ENCODE measurements at places on chromosomes 12 and 14.

GRCh38 chr12:117718559-117718958 lies 250.2 kb downstream of the KSR2 start:
- DNase-seq = no peak

DNA sequence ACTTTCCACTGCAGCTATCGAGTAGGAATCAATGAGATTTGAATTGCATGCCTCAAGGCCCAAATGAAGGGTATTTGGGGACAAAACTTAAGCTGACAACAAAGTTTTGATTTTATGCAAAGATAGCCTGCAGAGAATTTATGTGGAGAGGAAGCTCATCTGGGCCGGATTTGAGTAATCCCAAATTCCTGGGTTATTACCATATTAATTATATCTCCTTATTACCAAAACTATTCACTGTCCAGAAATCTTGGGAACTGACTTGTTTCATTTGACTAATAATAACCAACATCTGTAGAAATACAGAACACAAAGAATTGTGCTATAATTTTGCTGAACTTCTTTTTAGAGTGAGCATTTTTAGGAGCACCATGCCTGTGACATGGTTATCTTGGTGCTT lies 70.4 kb downstream of the KITLG start:
- DNase-seq = no peak

GRCh38 chr12:33817713-33818112 lies 204.6 kb upstream of the ALG10 start:
- DNase-seq = no peak

- DNase-seq = no peak
These were observed 9.5 kb upstream of the NYNRIN start for GRCh38 chr14:24389226-24389848.

- DNase-seq = no peak
These were observed 78.0 kb upstream of the DDHD1 start for GRCh38 chr14:53231171-53231570.

- no peak for DNase-seq
These were observed 11.2 kb downstream of the AHNAK2 start for GRCh38 chr14:104966981-104967385.
